Activated CD4-positive, CD25-positive, alpha-beta regulatory T cell (primary cell): ENCODE measurements at places on chromosomes 7 and 10.

GRCh38 chr7:33813331-33813730, 92.0 kb upstream of the BMPER start:
- no peak for DNase-seq

DNA sequence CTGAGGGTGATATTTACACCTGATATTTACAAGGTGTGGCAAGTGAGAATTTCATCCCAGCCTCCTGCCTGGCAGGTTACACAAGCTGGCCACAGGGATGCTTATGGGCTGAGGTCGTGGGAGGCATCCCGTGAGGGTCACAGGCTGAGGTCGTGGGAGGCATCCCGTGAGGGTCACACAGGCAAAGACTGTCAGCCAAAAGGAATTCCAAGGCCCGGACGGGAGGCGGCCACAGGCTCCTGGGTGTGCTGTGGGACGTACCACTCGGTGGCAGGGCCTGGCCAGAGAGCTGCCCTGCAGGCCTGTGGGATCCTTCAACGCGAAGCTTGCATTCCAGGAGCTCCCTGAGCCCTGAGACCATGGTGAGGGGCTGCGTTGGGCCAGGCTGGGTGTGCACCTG, 460.6 kb downstream of the DNAJB6 start:
- no peak for DNase-seq

- DNase-seq = no peak
Observed at GRCh38 chr10:7886056-7886455, 67.8 kb downstream of the TAF3 start.

DNA sequence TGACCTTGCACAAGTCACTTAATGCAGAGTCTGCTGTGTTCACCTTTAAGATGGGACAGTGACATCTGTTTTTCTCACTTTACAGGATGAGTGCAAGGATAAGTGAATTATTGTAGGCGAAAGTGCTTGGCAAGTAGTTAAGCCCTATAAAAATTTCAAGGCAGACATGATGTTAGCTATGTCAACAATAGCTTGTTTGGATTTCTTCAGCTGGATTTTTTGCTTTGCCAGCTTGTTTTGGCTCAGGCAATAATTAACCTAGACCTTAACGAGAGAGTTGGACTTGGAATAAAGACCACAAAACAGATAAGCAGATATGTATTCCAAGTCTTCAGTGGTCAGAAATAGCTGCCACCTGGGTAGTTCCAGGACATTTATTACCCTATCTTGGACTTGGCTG, 255.2 kb downstream of the ARL4A start:
- DNase-seq = no peak

GRCh38 chr7:25541094-25541821, 313.0 kb upstream of the NPVF start:
- no peak for DNase-seq

- DNase-seq = no peak
Observed at GRCh38 chr7:149285603-149286002, 23.6 kb downstream of the ZNF783 start.

- no peak for DNase-seq
Observed at GRCh38 chr10:69752479-69752878, 49.2 kb upstream of the COL13A1 start.

- DNase-seq = no peak
Observed at GRCh38 chr10:28997734-28998133, 291.1 kb upstream of the LYZL1 start.

GRCh38 chr10:23202779-23203178, 10.7 kb downstream of the PTF1A start:
- DNase-seq = no peak
